ENCODE measurements at places on chromosomes 1 and 21.

- DNase-seq = no peak
These were observed 147.2 kb upstream of the SGIP1 start for GRCh38 chr1:66386712-66387111.

- DNase-seq = no peak
These were observed 40.8 kb downstream of the CDCP2 start for GRCh38 chr1:54112027-54112426.

DNA sequence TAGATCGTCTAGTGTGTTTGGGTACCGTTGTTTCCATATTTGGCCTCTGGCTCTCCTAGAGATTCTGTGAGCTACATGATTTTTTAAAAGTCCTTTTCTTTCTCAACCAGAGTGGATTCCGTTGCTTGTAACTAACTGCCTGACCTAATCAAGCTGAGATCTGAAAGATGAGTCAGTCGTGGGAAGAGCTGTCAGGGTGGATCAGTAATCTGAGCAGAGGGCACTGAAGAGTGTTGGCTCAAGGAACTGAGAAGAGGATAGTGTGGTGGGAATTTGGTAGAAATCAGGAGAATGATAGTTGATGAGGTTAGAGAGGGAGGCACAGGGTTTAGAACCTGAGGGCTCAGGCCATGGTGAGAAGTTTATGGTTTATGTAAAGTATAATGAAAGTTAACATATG, 52.2 kb downstream of the TRAF5 start:
- DNase-seq = no peak

GRCh38 chr1:169106921-169107602, 572 bp downstream of the ATP1B1 start:
- no peak for DNase-seq

- peak; percentile 29 for DNase-seq
These were observed 477.1 kb upstream of the NR5A2 start for GRCh38 chr1:199550199-199551065.
